Activated CD4-positive, alpha-beta T cell treated with anti-CD3 and anti-CD28 coated beads, Interleukin-2, amount 50 U/mL, for 1 hour (primary cell): ENCODE measurements at places on chromosomes 4 and X.

DNA sequence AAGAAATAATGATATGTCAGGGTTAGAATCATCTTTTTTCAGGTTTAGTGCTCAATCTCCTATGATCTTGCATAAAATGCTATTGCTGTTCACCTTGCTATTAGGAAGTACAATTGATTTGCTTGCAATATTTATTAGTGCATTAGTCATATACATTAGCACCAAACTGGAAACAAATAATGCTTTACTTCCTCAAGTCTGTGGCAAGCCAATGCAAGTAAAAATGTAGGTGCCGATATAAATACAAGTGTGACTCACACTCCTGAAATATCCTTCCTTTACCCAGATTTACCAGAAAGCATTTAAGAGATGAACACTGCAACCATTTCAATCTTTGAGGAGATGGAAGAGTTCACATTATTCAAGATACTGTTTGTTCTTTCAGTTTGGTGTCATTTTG lies 1487.7 kb upstream of the ADGRL3 start:
- DNase-seq: no peak

GRCh38 chr4:157221895-157222770 lies 1.6 kb downstream of the GRIA2 start:
- no peak for DNase-seq

- no peak for DNase-seq
Observed at GRCh38 chrX:6292599-6292998, 63.9 kb upstream of the NLGN4X start.

DNA sequence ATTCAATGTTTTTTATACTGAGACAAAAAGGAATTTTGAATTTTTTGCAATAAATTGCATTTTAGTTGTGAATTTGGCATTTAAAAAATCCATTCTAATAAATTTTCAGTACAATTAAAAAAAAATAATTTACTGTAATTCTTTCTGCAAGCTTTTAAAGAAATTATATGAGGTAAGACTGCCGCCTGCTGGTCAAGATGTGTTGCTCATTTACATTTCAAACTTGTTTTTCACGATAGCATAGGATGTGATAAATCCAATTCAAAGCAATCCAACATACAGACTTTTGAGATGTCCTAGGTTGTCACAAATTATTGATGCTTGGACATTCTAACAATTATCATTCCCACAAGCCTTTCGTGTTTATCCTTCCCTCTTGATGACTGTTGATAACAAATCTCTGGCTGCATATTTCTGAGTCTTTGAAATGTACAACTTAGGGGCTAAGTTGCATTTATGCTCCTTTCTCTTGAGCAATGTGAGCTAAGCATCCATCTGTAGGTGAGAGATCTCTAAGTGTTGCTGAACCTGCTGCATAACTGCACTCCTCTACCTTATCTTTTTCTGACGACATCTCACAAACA lies 21.7 kb upstream of the MFAP3L start:
- peak; percentile 56 for DNase-seq

GRCh38 chr4:153333874-153334273 lies 10.6 kb upstream of the MND1 start:
- no peak for DNase-seq

DNA sequence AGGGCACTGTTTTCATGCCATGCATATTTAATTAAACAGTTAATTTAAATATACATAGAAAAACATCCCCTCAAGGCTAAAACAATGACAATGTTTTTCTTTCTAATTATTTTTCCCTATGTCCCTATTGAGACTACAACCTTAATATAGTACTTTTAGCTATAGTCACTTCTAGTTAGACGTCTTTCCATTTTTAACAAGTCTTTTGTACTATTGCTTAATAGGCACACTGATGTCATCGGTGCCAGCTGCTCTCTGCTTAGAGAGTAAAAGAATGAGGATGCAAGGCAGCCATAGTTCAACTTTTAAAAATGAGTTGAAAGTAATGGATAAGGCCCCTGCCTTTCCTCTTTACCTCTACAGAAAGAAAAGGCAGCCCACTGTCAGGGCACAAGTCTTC lies 191.1 kb downstream of the KCTD8 start:
- DNase-seq: no peak

GRCh38 chrX:113743069-113743468 lies 840.8 kb upstream of the HTR2C start:
- no peak for DNase-seq

DNA sequence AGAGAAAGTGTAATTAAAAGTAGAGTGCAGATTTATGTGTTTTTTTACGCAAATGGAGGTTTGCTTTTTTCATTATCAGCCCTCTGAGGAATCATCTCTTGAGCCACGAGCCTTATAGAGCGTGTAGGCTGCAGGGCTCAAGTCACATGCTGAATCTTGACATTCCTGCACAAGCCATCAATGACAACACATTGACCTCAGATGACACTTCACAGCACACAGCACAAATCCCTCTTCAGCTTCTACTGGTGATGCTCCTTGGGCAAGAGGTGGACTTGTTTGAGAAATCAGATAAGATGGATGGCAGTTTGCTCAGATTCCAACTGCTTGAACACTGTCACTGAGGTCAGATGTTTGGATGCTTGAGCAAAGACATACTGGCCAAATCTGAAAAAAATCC lies 250.6 kb downstream of the SNCA start:
- DNase-seq: no peak

DNA sequence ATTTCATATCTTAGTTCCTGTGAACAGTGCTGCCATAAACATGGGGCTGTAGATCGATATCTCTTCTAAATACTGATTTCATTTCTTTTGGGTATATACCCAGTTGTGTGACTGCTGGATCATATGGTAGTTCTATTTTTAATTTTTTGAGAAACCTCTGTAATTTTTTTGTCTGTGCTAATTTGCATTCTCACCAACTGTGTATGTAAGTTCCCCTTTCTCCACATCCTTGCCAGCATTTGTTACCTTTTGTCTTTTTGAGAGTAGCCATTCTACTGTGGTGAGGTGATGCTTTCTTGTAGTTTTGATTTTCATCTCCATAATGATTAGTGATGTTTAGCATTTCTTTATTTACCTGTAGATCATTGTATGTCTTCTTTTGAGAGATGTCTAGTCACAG lies 2086.5 kb upstream of the TENM3 start:
- no peak for DNase-seq

DNA sequence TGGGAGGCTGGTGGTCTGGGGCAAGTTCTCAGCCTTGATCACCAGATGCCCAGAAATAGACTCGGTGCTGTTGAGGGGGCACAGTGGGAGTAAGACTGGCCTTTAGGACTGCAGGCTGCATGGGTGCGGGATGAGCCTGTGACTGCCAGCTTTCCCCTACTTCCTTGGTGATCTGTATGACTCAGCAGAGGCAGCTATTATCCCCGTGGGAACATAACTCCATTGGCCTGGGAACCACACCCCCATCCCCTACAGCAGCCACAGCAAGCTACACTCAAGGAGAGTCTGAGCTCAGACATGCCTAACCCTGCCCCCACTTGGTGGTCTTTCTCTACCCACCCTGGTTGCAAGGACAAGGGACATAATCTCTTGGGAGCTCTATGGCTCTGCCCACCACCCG lies 20.6 kb downstream of the CLIC2 start:
- DNase-seq: no peak

GRCh38 chr4:155001251-155001650 lies 207.2 kb upstream of the NPY2R start:
- DNase-seq: no peak

- DNase-seq: no peak
Observed at GRCh38 chr4:138392751-138393308, 150.7 kb upstream of the SLC7A11 start.
